ENCODE measurements at places on chromosomes 11 and 22.

DNA sequence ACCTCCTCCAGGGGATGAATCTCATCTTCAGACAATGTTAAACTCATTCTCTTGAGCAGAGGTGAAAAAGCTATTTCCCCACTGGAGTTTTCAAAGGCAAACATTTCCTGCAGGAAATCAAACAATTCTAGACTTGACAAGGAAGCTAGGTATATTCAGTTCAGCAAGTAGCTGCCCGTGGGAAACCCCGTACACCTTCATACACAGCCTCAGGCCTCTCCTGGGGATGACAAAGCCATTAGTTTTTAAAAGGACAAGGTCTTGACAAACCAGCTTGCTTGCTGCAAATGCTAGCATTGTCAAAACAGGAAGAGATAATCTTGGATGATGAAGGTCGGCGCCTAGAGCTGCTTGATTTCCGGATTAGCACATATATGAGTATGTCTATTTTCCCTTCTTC lies 1630.8 kb upstream of the TENM4 start:
- no peak for DNase-seq

GRCh38 chr11:129695571-129696308 lies 119.9 kb upstream of the TMEM45B start:
- DNase-seq: peak; percentile 3

DNA sequence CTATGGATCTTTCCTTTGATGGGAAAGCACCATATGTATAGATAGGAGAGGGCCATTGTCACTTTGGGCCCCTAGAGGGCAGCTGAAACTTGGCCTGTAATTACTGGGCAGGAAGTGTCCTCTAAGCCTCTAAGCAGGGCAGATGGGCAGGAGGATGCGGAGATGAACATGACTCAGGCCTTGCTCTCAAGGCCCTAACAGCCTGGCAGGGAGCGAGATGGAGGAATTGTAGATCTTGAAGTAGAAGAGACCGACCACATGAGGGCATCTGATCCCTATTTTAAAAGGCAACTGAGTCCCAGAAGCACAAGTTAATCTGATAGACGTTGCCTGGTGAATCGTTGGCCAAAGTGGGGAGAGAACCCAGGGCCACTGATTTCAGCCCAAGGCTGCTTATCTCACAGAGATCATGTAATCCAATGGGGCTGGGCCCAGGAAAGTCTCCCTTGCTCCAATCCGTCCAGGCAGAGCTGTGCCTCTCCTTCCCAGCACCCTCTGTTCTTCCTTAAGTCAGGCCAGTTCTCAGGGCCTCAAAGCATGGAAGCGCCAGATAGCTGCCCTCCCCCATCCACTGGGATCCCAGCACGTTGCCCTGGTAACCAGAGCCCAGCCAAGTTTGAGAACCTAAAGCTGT lies 2.5 kb upstream of the SEPTIN3 start:
- DNase-seq: no peak

- no peak for DNase-seq
These were observed 67.0 kb downstream of the MAML2 start for GRCh38 chr11:96275801-96276594.

DNA sequence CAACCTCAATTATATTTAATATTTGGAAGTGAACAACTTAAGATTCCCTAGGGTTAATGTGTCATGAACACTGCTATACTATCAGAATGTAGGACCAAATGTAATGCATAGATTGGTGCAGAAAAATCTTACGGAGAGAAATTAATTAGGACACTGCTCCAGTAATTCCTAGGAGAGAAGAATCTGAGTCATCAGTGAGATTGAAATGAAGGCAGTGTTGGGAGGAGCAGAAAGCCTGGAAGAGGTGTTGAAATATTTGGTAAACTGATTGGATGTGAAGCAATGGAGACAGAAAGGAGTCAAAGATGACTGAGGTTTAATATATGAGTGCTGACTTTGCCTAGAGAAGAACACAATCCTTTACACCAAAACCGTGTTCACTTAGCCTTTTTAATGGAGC lies 836.0 kb downstream of the FAM181B start:
- no peak for DNase-seq

DNA sequence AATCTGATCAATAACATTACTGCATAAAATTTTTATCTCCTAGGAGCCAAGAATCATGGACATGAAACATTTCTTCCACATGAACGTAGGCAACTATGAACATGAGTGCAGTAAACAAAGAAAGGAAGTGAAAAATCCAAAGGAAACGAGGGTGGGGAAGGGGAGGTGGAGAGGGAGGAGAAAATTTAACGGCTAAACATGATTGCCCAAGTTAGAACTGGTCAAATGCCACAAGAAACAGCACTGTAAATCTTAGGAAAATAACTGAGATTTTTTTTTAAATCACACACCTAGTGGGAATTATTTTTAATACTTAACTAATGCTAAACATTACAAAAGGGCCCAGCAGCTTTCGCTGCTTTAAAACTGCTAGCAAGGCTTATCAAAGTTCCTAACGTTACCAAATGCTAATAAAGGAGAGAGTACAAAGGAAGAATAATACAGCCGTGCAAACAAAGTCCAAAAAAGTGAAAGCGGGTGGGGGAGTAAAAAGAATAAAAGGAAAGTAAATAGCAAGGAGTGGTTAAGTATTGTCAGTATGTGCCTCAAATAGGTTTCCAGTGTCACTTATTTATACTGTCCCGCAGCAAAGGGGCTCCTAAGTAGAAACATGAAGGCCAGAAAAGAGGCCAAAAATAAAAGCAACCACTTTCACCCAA lies 13.7 kb downstream of the NARS2 start:
- DNase-seq: peak; percentile 11

DNA sequence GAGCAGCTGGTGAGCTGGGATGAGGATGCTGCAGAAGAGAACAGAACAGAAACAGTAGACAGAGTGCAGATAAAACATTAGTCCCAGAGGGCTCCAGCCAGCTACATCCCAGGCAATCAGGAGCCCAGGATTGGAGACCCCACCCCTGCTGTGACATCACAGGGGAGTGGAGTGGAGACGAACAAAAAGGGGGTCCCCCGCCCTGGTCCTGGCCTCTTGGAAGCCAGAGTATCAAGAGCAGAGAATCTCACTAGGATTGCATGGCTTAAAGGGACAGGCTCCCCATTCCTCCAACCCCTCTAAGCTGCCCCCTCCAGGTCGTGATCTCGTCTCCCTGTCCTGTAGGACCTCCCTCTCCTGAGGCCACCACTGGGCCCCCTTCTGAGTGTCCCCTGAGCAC lies at the start of gene P2RX3:
Gene P2RX3 (plus strand): TSS at position 211 of the 400 bp plus-strand sequence. CDS start 199 bp downstream, outside the sequence.
- DNase-seq: no peak

- no peak for DNase-seq
These were observed 68.3 kb downstream of the PACSIN2 start for GRCh38 chr22:42946546-42947198.

DNA sequence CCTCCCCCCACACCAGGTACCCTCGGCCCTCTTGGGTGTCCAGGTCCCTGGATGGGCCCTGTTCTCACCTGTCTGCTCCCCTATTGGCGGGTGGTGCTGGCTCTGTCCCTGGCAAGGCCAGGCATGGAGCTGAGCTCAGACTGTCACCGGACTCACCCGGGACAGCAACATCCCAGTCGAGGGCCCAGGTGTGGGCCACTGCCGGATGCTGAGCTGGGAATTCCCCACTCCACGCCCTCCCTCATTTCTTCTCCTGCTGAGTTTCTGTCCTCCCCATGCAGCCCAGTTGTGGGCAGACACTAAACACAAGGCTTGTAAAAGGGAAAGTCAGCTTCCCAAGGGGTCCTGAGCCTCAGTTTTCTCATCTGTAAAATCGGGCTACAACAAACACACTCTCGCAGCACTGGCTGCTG lies 2.0 kb upstream of the AP5B1 start:
- DNase-seq: no peak

DNA sequence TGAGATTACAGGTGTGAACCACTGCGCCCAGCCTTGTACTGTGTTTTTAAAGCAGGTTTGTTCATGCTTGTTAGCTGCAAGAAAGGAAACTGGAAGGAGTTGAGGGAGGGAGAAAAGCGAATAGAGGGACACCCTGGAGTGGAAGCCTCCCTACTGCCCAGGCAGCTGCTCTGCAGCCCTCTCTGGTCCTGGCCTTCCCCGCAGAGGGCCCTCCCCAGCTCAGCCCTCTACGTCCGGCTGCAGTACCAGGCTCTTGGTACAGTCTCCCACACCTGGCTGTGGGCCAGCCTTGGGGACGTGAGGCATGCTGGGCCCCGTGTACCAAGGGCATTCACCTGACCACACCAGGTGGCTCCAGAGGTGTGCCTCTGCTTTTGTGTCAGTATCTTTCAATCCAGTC lies 70.8 kb downstream of the MED15 start:
- no peak for DNase-seq

- no peak for DNase-seq
These were observed 15.3 kb downstream of the NPAT start for GRCh38 chr11:108206969-108207682.

DNA sequence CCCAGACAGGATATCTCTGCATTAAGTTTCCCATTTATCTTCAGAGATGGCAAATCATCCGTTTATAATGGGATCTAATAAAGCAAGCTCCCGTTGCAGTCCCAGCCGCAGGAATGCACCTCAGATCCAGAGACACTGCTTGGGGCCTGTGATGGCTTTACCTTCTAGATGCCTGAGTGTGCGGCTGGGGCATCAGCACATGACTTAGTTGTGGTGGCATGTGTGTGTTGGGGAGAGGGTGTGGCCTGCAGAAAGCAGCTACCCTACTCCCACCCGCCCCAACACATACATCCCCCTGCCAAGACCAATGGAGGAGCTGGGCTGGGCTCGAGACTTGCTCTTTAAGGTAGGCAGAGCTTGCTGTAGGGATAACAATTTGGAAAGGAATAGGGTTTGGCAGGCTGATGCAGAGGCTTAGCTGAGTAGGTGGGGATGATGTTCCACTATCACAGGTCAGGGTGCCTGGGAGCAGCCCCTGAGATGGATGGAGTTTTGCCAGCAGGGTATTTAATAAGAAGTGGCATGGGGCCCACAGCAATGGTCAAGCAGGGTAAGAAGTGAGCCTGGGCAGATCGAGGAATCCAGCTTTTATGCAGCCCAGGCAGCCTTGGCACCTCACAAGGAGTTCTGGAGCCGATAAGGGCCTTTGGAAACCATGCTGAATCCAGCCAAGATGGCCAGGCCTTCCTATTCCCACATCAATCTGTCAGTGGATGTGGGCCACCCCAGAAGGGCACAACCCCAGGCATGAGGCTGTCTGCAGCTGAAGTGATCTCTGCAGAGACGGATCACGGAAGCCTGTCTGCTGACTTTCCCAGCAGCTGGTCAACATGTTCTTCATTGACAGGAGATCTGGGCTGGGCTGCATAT lies 601.3 kb downstream of the BUD13 start:
- DNase-seq: no peak

GRCh38 chr11:67608486-67608885 lies 1.8 kb downstream of the NDUFV1 start:
- DNase-seq: no peak

DNA sequence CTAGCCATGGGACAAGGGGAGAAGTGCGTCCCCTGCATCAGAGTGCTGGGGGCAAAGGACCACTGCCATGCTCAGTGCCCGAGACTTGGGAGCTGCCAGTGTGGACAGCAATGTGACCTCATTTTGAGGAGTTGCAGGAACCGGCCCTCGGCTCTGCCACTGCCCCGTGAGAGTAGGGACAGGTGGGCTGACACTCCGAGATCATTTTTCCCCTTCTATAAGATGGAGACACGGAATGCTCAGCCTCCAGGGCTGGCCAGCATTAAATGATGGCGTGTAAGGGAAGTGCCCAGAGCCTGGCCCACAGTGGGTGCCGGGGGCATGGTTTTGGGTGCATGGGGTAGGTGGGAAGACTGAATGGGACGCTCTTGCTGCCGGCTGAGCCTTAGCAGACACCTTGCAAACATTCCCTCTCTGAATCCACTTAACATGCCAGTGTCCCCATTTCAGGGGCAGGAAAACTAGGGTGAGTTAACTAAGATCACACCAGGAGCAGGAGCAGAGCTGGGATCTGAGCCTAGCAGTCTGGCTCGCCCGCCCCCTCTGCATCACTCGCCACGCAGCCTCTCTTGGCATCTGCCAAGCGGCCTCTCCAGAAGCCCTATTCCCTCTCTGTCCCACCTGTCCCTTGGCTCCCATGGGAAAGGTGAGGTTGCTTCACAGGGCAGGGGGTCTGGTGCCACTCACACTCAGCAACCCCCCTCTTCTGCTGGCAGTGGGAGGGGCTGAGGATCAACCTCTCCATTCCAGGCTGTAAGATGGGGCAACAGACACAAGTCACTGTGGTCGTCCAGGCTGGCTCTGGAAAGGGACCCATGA lies 13.6 kb downstream of the NPTXR start:
- DNase-seq: no peak
